Activated CD4-positive, alpha-beta T cell treated with anti-CD3 and anti-CD28 coated beads, Interleukin-2, Interleukin-4, amounts not matched to agents 100 ng/mL and 50 ng/mL, durations not matched to agents 16 hours and 8 hours (primary cell): ENCODE measurements at places on chromosomes 6 and 20.

DNA sequence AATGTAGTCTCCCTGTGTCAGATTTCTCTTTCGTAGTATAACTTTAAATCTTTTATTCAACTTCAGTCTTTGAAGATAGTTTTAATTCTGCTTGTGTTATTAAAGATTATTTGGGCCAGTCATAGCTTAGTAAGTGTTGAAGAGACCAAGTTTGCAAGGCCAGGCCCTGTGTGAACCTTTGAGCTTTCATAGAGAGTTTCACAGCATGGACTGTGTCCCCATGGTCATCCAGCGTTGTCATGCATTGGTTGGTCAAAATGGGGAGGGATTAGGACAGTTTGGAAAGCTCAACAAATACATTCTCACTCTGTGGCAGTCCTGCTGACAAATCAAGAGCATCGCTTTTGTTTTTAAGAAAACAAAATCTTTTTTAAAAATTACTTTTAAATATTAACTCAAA, 74.6 kb upstream of the FAM83B start:
- no peak for DNase-seq

DNA sequence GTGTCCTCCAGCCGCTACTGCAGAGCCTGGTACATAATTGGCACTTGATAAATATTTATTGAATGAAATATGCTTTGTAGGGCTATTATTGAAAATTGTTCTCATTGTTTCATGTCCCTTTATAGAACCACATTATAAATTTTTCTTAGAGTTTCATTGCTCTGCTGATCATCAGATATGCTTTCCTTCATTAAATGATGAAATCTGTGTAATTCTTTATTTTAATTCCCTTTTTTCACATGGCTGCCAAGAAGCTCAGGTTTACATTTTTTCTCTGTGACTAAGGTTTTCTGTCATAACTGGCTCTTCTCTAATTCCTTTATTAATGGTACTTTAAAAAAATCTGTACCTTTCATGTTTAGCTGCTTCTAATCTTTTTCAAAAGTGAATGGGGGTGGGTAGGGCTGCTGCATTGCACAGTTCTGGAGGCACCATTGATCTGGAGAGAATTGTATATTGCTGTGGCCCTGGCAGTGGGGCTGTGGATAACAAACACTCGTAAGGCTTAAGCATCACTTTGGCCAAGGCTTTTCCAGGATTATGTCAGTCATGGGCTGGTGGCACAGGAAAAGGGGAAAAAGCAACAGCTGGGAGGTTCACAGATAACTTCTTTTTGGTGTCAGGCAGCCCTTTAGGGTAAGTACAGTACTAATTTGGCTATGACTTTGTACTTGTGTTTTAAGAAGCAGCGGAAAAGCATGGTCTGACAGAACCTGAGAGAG, 43.8 kb downstream of the ARFGEF2 start:
- DNase-seq = no peak

DNA sequence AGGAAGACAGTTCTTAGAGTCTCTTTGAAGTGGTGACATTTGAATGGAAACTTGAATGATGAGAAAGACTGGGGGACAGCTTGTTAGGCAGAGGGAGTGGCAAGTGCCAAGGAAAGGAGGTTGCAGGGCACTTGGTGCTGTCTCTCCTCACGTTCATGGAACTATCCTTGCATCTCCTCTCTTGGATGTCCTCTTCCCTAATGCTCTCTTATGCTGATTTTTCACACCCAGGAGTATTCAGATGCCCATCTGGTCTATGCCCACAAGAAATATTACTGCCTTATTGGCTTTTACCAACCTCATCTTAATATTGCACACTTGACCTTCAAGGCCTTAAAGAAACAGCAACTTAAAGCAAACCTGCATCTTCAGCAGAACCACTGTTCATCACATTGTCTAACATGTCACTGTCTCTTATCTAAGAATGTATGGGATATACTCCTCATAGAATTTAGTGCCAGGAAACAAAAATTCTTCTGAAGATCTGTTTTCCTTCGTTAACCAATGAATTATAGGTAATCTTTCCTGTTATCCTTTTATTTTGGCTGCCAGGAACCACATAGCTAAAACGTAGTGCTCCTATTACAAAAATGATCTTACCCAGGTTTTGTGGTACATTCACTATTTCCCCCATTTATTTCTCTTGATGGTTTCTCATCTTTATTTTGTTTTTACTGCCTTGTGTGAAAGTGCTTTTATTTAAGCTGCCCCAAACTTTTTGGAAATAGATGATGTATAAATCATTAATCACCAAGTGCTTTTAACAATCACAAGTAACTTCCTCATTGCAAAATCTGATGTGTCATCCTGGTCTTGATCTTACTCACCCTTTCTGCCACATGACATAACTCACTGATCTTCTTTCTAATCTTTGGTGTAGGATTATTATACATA, 12.8 kb downstream of the RGS17 start:
- peak; percentile 54 for DNase-seq

DNA sequence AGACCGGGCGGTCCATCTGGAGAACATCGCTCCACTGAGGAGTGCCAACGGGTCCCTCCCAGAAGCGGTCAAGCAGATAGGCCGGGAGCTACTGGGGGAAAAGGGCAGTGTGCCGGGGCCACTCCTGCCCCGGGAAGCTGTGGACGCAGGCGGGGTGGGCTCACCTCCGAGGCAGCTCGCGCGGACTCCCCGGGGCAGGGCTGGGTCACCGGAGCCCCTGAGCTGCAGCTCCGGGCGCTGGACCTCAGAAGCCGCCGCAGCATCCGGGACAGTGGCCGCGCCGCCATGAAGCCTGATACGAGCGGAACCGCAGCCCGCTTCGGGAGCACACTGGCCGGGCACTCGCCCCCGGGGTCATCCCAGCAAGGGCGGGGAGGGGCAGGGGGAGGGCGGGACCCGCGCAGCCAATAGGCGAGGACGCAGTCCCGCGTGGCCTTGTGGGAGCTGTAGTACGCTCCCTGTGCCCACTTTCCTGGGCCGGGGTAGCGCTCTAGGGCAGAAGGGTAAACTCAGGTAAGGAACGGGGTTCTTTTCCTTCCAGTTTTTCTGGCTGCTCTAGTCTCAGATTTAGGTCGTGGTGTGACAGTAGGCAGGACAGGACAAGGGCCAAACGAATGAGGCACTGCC, at the start of gene MOCS1:
MOCS1 (minus strand) TSS at position 332 of the 627 bp plus-strand sequence; CDS start at position 287, 45 bp downstream.
- peak; percentile 12 for DNase-seq

DNA sequence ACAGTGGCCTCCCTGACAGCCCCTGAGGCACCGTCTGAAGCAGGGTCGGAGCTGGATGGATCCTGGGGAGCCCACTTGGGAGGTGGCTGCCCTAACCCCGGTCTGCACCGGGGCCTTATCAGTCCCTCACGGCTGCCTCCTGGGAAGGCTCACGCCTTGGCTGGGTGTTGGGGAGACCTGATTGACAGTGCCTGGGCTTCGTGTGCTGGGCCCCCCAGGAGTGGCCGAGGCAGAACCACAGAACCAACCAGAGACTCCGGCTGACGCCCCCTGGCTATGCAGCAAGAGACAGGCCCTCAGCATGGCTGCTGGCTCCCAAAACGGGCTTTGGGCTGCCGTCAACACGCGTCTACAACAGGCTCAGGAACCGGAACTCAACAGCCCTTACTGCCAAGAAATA, 219.6 kb downstream of the TAF4 start:
- no peak for DNase-seq

DNA sequence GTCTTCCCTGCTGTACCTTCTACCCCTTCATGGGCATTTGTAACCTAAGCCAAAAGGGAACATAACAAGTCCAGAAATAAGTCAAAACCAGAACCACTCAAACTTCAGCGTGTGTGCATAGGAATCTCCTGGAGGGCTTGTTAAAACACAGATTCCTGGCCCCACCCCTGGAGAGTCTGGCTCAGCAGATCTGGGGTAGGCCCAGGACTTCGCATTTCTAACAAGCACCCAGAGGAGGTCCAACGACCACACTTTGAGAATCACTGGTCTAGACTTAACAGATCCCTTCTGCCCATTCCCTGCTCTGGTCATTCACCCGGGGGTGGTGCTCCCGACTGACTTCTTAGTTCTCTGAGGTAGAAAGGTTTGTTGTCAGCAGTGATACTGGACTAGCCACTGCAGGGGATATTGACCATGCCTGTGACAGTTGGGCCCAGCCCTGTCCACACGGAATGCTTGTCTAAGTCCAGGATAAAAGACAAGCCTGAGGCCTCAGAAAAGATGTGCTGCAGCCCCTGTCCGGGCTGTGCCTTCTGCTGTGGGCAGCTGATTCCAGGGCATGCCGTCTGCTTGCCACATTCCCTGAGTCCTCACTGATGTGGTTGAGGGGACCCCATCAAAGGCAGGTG, 68.6 kb downstream of the SYNJ2 start:
- no peak for DNase-seq

- no peak for DNase-seq
Observed at GRCh38 chr6:152313542-152314482, 323.4 kb downstream of the SYNE1 start.

GRCh38 chr6:11662323-11662722, 116.3 kb downstream of the ADTRP start:
- DNase-seq = no peak

- no peak for DNase-seq
Observed at GRCh38 chr6:80548532-80548931, 442.1 kb downstream of the BCKDHB start.

GRCh38 chr6:168950858-168951214, 302.8 kb downstream of the THBS2 start:
- DNase-seq = no peak

DNA sequence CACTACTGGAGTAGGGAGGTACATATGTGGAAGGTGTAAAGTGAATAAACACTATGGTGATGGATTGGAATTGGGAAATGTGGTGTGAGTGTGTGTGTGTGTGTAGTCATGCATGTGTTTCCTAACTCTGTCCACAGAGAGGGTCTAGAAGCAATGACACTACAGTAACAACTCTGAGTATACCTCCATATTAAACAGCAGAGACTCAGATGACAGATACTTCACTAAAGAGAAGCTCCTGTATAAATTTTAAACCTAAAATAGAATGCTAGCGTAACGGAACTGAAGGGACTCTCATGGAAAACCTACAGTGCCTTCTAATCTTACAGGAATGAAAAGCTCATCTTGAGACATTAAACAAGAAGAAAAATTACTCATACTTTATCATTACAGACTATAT, 150.5 kb downstream of the SLC16A10 start:
- DNase-seq = no peak

DNA sequence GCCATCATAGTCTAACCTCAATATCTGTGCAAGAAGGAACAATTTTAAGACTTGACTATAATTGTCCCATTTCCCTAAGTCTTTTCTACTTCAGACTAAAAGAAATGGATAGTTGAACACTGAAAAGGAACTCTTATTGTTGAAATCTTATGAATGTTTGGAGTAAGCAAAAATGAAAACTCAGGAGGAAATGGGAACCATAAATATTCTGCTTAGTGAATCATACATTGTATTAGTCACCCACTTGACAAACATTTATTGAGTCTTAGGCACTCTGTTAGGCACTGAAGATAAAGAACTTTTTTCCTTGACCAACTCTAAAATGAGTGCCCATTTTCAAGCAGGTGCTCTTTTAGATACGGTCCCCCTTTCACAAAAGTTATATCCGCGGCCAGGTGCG, 8.7 kb downstream of the CCDC170 start:
- DNase-seq = no peak

- no peak for DNase-seq
Observed at GRCh38 chr20:14449323-14449722, 111.9 kb upstream of the FLRT3 start.

DNA sequence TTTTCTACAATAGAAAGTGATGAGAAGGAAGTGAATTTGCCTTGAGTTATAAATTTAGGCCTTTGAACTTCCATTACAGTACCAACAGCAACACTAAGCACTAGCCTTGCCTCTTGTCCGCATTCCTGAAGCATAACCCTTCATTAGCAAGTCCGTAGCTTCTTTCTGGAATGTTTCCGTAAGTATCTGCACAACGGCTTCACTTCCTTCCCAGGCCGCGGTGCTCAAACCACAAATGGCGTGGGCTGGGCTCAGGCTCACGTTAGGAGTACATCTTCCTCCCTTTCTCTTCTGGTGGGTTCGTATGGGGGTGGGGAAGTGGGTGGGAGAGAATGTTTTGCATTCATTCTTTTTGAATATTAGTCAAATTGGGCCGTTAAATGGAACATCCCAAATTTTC, 193.8 kb upstream of the SNX9 start:
- DNase-seq = no peak

- no peak for DNase-seq
Observed at GRCh38 chr6:68876792-68877493, 241.9 kb downstream of the ADGRB3 start.

- no peak for DNase-seq
Observed at GRCh38 chr6:17427062-17427461, 33.7 kb downstream of the CAP2 start.

GRCh38 chr20:32636283-32636682, 37.5 kb downstream of the C20orf203 start:
- DNase-seq = no peak

DNA sequence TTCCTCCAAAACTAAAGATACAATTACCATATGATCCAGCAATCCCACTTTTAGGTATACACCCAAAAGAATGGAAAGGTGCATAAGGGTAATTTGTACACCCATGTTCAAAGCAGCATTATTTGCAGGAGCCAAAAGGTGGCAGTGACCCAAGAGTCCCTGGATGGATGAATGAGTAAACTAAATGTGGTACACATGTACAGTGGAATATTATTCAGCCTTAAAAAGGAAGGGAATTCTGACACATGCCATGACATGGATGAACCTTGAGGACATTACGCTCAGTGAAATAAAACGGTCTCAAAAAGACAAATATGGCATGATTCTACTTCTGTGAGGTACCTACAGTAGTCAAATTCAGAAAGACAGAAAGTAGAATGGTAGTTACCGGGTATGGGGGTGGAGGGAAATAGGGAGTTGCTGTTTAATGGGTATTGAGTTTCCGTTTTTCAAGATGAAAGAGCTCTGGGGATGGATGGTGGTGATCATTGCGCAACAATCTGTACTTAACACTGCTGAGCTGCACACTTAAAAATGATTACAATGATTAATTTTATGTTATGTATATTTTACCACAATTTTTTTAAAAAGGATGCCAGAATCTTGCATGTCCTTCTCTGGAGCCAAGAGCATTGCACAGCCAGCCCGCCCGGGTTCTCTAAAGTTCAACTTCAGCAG, 518.9 kb upstream of the JARID2 start:
- no peak for DNase-seq

DNA sequence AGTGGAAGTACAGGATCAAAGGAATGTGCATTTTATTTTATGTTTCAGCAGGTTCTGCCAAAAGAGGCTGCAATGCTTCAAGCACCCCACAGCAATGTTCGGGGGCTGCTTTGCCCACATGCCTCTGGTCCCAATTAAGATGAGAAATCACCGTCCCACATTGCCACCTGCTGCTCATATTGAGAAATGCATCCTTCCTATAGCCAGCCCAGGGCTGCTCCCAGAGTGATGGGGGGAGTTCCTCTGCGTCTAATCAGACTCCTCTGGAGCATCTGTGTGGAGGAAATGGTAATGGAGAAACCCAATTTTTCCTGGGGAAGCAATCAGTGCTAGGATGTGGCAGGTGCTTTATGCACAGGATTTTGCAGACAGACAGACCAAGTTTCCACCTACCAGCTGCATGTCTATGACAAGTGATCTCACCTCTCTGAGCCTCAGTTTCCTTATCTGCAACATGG, 33.7 kb downstream of the PTGIS start:
- peak; percentile 75 for DNase-seq
